Tibial nerve (tissue), 4 donors: ENCODE measurements at places on chromosomes 3 and 15. TPM values are rescaled to one million over a fixed set of nuclear protein-coding genes. Genes with fewer than 3 reads are reported as not detected.

B3GALNT1 gene
- total RNA-seq: 5.7 TPM

DNA sequence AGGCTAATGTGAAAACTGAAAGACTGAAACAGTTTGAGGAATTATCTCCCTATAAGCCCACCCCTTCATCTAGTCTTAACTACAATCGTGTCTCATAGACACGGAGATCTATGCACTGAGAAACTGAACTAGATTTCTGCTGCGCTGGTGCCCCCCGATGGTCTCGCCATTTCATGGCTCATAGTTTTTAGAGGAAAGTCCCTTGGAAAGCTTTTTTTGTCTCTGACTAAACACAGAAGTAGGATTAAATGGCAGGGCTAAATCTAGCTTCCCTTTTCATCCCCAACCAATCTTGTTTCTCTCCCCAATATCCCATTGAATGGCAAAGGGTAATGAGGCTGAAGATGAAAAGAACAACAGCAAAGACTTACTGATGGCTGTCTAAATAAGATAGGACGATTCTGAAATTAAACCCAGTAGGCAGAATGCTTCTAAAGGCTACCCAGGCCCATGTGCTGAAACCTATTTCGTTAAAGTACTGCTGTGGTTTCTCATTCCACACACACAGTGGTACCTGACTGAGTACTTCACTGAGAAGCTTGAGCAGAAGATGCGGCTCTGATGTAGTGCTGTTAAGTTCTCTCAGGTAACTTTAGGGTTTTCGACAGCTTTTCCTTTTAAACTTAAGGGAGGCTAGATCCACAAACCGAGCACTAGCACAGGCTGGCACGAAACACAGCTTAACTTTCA is 142.7 kb downstream of the GADL1 start:
- no peak for DNase-seq

TGM4 gene
- total RNA-seq: not detected

DNA sequence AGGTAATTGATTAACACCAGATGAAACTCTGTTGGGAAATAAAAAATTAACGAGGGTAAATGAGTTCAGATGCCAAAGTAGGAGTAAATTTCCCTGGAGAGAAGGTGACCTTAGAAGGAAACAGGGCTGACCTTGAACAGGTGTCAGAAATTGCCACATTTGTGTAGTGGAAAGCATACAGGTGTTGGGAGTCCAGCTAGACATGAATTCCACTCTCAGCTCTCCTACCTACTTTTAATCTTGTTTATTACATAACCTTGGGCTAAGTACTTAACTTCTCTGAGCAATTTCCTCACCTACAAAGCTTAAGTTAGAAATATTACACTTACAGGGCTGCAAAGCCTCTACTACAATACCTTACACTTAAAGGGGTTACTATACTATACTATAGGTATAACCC is 96.0 kb downstream of the ISL2 start:
- DNase-seq: no peak

DNA sequence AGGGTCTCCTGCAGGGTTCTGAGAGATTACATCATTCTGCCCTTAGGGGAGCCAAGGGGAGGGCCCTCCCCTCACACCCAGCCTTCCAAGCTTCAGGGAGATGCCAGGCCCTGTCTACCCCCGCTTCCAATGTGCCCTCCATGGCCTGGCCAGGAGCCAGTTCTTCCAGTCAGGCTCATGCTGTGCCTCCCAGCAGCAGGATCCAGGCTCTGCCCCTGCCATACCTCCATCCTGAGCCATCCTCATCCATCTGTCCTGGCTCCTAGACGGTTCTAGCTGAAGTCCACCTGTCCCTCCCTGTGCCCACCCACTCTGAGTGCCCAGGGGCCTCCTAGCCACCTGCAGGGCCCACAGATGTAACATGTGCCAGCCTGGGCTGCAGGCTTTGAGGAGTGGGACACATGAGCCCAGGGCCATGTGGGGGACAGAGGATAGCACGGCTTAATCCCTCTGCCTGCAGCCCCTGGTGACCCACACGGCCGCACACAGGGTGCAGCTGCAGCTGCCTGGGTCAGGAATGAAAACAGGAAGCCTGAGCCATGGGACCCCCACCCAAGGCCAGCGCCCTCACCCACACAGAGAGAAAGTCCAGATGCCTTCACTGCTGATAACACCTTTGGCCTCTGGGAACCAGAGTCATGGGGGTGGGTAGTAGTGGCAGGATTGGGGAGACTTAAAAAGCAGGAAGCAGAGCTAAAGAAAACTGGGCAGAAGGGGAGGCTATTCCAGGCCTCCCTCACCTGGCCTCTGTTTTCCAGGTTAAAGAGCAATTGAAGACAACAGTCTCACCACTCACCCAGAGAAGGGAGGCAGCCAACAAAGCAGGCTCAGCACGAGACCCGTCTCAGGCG is 11.8 kb downstream of the PLCD1 start:
- DNase-seq: no peak

- DNase-seq: no peak
These were observed 80.1 kb downstream of the SETD2 start for GRCh38 chr3:47083786-47084185.

DNA sequence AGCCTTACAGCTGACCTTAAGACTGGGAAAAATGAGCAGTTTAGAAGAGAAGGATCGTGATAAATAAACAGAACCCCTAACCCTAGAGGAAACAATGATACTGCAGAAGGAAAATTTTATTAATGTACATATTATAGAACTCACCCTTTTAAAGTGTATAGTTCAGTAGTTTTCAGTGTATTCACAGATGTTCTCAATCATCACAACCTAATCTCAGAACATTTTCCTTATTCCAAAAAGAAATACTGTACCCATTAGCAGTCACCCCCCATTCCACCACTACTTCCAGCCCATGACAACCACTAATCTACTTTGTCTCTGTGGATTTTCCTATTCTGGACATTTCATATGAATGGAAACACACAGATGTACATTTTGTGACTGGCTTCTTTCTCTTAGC is 90.2 kb upstream of the AGTR1 start:
- no peak for DNase-seq

- no peak for DNase-seq
These were observed 200.9 kb upstream of the EIF1B start for GRCh38 chr3:40108643-40109042.

GRCh38 chr3:2311022-2311421 is 212.4 kb downstream of the CNTN4 start:
- no peak for DNase-seq

GRCh38 chr3:110493438-110494092 is 578.1 kb upstream of the NECTIN3 start:
- no peak for DNase-seq

- DNase-seq: no peak
These were observed 17.0 kb upstream of the MUC20 start for GRCh38 chr3:195703776-195704175.

GHSR gene
- total RNA-seq: not detected

NCK1 gene
- 45.4 TPM for total RNA-seq

- no peak for DNase-seq
These were observed 127.1 kb upstream of the FHIT start for GRCh38 chr3:61378311-61378710.

DNA sequence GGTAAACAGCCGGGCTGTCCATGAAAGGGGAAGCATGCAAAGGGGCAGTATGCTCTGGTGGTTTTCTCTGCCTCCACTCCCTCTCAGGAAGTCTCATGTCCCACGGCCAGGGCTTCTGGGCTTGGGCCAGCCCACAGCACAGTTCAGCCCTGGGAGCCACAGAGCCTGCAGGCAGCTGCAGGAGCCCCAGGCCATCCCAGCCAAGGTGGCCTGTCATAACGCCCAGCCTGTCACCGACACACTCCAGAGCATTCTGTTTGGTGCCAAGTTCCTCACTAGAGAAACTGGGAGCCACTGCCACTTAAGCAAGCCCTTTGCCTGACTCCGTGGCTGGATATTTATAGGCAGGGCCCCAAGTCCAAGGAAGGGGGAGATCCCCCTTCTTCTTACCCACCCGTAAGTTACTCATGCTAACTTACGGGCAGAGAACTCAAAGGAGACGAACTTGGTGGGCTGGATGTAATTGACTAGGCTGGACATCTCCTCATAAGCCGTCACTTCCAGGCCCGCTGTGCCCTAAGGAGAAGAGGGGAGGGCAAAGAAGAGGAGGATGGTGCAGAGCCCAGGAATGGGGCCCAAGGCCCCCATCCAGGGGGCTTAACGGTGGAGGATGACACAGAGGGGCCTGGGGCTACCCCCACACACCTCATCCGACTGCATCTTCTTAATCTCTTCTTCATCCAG is 11.7 kb downstream of the PLCB2 start:
- DNase-seq: no peak

DNA sequence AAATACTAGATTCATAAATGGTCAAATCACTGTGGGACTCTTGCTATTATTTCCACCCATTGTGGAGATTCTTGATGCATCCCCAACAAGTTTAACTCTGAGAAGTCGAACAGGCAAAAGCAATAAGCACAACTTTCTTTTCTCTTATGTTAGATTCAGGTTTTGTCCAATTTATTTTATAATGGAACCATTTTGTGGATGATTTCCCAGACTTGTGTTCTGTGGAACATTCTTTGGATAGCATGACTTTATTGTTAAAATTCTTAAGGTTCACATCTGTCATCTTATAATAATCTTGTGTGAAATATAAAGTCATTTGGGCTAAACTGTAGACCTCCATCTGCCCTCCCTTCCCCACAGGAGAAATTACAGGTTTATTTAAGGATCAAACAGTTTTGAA is 213.7 kb downstream of the LPP start:
- DNase-seq: no peak

DNA sequence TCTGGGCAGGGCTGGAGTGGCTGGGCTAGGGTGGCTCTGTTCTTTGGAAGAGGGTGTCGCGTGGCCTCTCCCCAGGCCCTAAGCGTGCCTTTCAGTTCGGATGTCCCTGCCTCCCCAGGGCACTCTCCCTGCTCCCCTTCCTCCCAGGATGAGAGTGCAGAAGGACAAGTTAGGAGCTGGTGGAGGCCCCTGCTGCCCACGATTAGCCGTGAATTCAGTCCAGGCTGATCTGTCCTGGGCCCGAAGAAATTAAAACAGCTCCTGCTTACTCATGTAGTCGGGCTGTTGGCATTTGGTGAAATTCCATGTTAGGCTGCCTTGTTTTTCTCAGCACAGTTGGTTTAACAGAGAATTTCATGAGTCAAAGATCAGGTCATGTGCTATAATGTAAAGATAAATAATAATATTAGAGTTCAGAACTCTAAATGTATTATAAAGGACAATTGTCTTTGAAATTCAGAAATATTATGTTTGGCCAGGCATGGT is 24.5 kb downstream of the NIPA1 start:
- DNase-seq: no peak

DNA sequence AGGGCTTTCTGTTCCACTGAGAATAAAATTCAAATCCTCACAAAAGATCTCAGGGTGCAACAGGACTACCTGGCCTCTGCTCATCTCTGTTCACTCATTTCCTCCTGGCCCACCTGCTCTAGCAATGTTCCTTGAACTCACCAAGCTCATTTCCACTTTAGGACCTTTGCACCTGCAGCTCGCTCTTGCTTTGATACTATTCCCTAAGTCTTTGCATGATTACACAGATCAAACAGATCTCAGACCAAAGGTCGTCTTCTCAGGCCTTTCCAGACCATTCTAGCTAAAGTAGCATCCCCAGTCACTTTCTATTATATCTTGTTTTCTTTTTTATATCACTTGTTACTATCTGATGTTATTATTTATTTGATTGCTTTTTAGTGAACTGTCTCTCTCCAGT is 54.7 kb downstream of the B3GNT5 start:
- no peak for DNase-seq

- no peak for DNase-seq
These were observed 182.7 kb upstream of the GADL1 start for GRCh38 chr3:31077021-31077601.

DNA sequence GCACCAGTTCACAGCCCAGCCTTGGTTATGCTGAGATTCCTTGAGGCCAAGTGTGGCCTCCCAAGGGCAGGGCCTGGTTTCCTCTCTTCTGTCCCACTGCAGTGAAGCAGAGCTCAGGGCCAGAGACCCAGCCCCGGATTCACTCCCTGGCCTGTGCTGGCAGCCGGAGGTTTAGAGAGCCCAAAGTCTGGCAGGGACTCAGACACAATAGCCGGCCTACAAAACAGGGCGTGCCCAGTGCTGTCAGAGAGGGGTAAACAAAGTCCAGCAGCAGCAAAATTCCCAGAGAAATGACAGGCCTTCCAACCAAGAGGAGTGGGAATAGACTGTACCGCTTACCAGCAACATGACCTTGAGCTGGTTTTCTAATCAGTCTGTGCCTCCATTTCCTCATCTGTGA is 14.0 kb downstream of the VIPR1 start:
- DNase-seq: no peak

DNA sequence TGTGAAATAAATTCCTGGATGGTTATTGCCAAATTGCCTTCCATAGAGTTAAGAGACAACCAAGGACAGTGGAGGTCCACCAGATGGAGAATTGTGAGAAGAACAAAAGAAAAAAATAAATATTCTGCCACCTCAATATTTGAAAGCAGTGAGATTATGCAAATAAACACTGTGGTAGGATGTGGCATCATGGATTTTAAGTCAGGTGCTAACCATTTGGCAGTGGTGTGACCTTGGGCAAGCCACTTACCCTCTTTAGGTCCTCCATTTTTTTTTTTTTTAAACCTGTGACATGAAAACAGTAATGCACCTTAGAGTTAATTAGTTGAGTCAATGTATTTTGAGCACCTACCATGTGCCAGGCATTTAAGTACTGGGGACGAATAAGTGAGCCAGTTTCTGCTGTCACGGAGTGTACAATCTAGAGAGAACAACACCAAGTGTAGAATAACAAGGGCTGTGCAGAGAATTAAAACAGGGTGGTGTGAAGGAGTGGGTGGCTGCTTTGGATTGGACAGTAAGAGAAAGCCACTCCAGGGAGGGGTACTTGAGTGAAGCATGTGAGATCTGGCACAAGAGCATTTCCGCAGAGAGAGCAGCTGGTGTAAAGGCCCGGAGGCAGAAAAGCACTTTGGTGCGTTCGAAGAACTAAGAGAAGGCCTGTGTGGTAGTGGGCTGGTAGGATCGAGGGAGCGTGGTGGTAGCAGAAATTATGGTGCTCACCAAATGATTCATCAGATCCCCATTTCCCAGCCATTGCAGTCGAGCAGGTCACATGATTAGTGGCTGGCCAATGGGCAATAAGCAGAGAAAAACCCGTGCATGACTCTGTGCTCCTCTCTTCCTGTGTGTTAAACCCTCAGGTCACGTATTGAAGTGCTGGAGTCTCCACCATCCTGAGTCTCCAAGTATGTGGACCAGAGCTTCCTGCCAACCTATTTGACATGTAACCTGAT is 39.2 kb downstream of the CCK start:
- DNase-seq: no peak

HTR3E gene
- not detected for total RNA-seq

TMEM158 gene
- total RNA-seq: 1.8 TPM

CYP8B1 gene
- total RNA-seq: not detected
